Activated CD4-positive, alpha-beta T cell treated with anti-CD3 and anti-CD28 coated beads, Interleukin-2, Interleukin-6, amounts not matched to agents 100 ng/mL and 50 ng/mL, durations not matched to agents 16 hours and 8 hours (primary cell): ENCODE measurements at places on chromosomes 5 and 9.

- no peak for DNase-seq
Measured at GRCh38 chr5:170404398-170404797, 15.2 kb upstream of the KCNMB1 start.

GRCh38 chr5:37198061-37198460, 51.1 kb downstream of the CPLANE1 start:
- DNase-seq: peak; percentile 13

GRCh38 chr5:15834596-15835245, 334.7 kb downstream of the FBXL7 start:
- no peak for DNase-seq

GRCh38 chr5:116650964-116651363, 76.3 kb upstream of the SEMA6A start:
- DNase-seq: no peak

GRCh38 chr9:126893079-126893478, 21.5 kb upstream of the RALGPS1 start:
- no peak for DNase-seq

- no peak for DNase-seq
Measured at GRCh38 chr5:143138839-143139238, 264.6 kb downstream of the NR3C1 start.

DNA sequence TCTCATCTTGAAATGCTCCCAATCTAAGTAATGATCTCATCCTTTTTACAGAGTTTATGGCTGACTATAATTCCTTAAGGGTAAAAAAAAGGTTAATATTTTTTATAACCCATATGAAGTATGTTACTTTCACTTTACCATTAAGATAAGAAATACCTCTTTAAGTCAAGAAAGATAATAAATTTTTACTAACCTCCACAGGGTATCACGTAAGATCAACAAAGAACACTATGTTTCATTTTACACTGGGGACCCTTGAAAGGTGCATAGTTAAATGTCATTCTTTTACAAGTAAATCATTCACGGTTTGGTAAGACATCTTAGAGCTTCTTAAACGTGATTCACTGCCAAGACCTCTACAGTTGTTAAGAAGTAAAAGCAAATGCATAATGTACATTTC, 472.7 kb upstream of the CDH9 start:
- DNase-seq: no peak

DNA sequence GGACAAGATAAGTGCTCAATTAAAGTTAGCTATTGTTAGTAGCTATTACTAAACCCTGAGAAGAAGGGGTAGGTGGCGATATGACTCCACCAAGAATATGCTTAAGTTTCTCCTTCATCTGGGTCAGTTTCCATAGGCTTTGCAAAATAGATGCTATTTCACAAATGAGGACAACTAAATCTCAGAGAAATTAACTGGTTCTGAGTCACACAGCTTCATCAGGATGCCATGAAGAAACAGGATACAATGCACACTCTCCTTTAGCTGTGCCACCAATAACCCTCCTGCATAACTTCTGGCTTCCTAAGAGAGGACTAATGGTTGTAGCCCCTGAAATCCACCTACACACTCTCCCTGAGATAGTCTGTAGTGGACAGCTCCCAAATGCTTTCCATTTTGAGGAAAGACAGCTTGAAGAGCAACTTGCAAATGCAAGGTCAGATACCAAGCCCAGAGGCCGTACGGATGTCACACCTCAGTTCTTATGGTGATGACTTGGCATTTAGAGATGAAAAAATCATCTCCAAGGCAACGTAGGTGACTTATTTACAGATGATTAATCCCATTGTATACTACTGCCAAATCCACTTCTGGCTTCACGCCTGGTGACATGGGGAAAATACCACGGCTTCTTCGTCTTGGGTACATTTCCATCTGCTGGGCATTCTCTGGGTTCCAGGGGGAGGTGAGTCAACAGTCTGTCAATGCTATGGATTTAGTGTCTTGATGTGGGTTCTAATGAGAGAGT, 251.4 kb upstream of the IL12B start:
- no peak for DNase-seq

GRCh38 chr5:85320495-85320894, 935.8 kb upstream of the EDIL3 start:
- no peak for DNase-seq

DNA sequence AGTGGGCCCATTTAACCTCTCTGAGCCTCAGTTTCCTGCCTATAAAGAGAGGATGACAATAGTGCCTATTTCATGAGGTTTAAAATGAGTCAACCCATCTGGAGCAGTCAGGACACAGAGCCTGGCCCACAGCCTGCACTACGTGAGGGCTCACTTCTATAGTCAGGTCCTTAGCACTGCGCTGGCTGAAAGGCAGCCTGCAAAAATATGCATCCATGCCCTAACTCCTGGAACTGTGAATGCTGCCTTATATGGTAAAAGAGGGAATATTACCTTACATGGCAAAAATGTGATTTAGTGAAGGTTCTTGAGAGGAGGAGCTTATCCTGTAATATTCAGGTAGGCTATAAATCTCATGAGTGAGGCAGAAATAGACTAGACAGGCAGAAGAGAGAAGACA, 98.5 kb downstream of the GABBR2 start:
- DNase-seq: no peak

DNA sequence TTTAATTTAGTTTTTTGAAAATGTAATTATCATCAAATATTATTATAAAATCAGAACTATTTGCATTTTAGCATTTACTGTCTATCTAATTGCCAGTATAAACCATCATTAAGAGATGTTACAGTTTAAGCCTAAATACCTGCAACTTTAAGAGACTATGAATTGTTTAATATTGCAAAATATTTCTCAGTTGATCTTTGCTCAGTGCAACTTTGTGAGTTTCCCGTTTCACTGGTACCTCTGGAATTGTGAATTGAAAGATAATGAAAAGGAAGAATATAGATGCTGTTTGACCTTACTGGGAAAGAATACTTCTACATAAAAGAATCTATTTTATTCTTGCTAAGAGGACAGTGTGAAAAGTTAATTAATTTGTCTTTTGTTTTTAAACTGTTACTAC, 30.2 kb upstream of the TMED7 start:
- no peak for DNase-seq

DNA sequence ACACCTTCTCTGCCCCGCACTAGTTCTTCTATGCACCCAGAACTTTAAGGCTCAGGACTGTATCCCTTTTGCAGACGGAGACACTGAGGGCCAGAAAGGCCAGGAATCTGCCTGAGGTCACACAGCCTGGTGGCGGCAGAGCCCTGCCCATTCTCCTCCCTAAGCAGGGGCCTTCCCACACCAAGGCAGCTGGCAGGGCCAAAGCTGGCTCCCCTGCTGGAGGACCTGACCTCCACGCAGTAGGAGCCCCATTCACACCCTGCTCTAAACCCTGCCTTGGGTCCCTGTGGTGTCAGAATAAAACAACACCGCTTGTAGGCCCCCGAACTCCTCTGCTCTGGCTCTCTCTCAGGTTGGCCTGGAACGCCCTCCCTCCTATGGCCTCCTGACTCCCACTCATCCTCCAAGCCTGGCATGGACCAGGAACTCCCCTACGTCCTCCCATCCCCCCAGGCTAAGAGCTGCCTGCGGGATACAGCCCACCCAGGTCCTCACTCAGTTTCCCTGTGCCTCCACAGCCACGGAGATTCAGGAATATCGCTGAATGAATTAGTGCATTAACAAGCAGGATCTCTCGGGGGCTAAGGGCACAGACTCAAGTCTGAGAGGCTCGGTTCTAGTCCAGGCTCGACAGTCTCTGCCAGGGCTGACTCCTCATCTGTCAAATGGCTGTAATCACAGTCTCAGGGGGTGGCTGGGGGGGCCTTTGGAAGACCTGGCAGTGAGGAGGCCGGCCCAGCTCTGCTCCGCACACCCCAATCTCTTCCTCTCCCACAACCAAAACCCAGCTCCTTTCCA, 2.8 kb downstream of the ST6GALNAC6 start:
- DNase-seq: no peak

DNA sequence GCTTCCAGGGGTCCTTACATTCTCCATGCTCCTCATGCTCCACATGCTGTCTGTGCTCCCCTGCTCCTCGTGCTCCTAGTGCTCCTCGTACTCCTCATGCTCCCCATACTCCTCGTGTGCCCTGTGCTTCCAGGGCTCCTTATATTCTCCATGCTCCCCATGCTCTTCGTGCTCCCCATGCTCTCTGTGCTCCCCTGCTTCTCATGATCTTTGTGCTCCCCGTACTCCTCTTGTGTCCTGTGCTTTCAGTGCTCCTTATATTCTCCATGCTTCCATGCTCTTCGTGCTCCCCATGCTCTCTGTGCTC, 51.9 kb downstream of the TRIP13 start:
- DNase-seq: no peak

GRCh38 chr9:108869092-108869725, 7.1 kb downstream of the ACTL7A start:
- DNase-seq: no peak

- no peak for DNase-seq
Measured at GRCh38 chr5:123598028-123598689, 86.2 kb downstream of the CSNK1G3 start.

DNA sequence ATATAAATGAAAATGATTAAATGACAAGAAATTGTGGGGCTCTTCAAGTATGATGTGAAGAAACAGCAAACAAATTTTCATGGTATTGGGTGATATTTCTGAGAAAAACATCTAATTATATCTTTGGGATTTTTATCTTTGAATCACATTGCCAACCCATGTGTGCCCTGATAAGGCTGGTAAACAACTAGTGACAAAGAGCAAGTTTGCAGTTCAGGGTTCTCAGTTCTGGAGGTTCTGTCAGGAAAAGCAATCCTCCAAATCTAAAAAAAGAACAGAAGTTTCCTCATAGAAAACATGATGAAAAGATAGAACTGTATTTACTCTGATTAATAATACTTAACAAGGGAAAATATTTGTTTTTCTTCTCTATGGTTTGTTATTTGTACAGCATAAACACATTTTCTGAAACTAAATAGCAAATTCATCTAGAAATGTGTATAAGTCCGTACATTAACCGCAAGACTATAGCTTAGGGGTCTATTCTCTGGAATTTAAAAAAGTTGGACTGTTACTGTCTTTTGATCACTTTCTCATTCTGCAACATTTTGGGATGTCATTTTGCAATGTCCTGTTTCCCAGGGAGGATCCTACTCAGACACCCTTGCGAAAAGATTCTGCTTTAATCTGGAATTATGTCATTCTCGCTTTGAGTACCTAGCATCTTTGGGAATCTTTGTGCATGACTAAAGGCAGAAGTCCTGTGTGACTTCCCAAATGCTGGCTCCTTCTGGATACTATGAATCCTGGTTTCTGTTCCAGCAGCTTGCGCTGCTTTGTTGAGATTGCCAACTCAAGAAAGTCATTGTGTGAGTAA, 308.5 kb downstream of the ADGRV1 start:
- no peak for DNase-seq

GRCh38 chr9:88826771-88827181, 164.5 kb upstream of the S1PR3 start:
- DNase-seq: no peak

DNA sequence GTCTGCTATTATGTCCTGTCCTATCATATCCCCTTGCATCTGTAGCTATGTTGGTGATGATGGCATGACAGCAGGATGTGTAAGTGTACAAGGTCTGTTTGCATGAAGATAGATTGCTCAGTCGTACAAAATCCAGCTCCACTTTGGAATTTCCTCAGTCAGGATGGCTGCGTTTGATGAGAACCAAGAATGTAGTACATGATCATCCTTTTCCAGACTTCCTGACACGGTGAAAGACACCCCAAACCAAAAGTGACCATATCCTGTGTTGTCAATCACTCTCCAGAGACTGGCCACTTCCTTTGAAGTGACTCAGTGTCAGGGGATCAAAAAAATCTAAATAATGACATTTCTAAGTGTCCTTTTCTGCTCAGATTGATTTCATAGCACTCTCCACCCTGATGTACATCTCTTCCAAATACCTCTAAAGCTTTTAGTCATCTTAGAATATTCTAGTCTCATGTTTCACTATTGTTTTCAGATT, 213.4 kb downstream of the PLK2 start:
- no peak for DNase-seq

- DNase-seq: no peak
Measured at GRCh38 chr9:14207352-14207995, 106.5 kb downstream of the NFIB start.

DNA sequence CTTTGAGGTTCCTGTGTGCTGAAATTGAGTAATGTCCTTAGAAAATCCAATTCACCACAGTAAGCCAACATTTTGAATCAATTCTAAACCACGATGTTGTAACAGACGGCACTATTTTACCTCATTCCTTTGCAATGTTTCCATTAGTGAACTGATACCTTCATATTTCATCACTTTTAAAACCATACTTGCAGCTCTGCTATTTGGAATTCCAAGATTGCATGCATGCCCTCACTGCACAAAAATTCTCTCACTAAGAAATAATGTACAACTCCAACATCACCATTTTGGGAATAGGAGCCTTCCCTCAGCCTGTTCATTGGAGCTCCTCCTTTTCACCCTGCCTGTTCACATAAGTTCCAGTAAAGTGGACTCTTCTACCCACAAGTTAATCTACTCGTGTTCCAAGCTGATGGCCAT, 74.8 kb upstream of the TGFBR1 start:
- DNase-seq: no peak

DNA sequence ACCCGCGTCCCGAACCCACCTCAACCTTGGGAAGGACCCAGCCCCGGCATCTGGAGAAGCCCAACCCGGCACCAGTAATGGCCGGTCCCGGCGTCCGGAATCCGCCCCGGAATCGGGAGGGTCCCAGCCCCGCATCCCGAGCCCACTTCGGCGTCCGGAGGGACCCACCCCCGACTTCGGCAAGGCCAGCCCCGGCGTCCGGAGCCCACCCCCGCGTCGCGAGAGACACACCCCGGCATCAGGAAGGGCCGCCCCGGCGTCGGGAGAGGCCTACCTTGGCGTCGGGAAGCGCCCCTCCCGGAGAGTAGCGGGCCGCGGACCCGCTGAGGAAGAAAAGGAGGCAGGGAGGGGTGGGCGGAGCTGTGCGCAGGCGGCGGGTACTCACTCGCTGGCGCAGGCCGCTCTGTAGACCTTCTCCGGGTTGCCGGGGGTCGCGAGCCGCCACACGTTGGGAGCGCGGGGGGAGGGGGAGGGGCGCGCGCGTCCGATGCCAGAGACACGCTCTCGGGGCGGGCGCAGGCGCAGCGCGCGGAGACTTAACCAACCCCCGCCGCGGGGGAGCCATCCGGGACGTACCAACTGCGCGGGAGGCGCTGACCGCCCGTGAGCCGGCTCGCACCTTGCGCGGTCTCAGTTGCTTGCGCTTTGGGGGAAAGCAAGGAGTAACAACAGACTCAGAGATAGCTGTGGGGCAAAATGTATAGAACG, at the start of gene UIMC1:
Gene UIMC1, minus strand, starts transcription at position 515 of the 708 bp plus-strand sequence. CDS start 24,164 bp downstream, outside the sequence.
- DNase-seq: peak; percentile 96

- no peak for DNase-seq
Measured at GRCh38 chr9:100294806-100295205, 57.9 kb downstream of the TEX10 start.

GRCh38 chr5:11048760-11049159, 287.7 kb upstream of the DAP start:
- peak; percentile 3 for DNase-seq

DNA sequence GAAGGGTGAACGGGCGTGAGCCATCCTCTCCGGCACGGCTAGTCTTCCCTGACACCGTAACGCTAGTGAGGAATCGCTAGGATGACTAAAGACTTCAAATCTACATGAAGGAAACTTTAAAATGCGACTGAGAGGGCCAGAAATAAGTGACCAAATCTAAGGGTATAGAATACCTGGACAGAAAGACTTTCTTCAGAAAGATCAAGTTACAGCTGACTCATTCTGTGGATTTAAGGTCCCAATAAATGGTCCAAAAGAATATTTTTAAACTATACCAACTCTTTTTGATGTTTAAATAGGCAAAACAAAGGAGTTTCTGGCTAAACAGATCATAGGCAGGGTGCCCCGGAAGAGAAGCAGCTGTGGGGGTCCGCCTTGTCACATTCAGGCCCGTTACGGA, 38.9 kb upstream of the CEP72 start:
- DNase-seq: no peak

- no peak for DNase-seq
Measured at GRCh38 chr5:174412374-174412773, 312.0 kb upstream of the MSX2 start.
